ENCODE measurements at places on chromosomes 2 and 18. TPM values are rescaled to one million over a fixed set of nuclear protein-coding genes. Genes with fewer than 3 reads are reported as not detected.

- H3K4me3 ChIP-seq, result no peak overlapping the region
- DNase-seq, result no peak
- H3K36me3 ChIP-seq, result peaks cover 3% of the 10 kb centered on the region
- H3K27me3 ChIP-seq, result no peaks in the 10 kb centered on the region
Observed at GRCh38 chr2:177284531-177284930, 20.0 kb upstream of the NFE2L2 start.

DNA sequence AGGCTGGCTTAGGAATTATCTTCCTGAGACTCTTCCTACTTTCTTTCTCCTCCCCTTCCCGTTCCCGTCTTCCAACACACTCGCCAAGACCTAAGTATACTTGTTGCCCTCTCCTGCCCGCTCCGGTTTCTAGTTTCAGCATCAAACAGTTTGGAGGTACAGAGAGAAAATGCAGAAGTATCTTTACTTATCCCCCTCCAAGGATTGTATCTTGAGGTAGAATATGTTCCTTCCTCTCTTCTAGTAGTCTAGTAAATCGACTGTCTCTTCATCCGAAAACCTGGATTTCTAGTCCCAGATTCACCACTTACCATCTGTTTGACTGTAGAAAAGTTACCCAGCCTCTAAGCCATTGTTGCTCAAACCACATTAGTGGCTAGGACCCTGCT is 755 bp downstream of the EIF4E2 start:
- peaks cover 82% of the 10 kb centered on the region for H3K4me1 ChIP-seq
- H3K36me3 ChIP-seq, result peaks cover 55% of the 10 kb centered on the region
- no peak for DNase-seq
- H3K27me3 ChIP-seq, result no peaks in the 10 kb centered on the region
- H3K27ac ChIP-seq, result peak overlapping the region; percentile 98

DNA sequence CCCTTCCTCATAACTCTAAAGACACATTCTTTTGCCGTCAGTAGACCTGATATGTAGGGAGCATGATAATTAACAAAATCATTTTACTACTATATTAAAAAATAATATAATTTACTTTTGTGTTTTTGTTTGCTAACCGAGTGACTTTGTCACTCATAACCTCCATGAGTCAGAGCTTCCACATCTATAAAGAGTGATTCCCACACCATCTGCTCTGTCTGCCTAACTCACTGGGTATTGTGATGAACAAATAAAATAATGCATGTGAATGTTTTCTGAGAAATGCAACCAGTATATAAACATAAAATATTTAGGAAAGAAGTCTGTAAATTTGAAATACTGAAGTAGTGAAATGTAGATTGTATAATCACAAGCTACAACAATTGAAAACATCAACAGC is 123.4 kb upstream of the DSEL start:
- no peaks in the 10 kb centered on the region for H3K4me1 ChIP-seq
- no peaks in the 10 kb centered on the region for H3K36me3 ChIP-seq
- no peak overlapping the region for H3K27ac ChIP-seq
- no peak overlapping the region for H3K4me3 ChIP-seq
- DNase-seq, result no peak
- no peaks in the 10 kb centered on the region for H3K27me3 ChIP-seq

The MYO7B gene
- total RNA-seq, result 0.10 TPM

DNA sequence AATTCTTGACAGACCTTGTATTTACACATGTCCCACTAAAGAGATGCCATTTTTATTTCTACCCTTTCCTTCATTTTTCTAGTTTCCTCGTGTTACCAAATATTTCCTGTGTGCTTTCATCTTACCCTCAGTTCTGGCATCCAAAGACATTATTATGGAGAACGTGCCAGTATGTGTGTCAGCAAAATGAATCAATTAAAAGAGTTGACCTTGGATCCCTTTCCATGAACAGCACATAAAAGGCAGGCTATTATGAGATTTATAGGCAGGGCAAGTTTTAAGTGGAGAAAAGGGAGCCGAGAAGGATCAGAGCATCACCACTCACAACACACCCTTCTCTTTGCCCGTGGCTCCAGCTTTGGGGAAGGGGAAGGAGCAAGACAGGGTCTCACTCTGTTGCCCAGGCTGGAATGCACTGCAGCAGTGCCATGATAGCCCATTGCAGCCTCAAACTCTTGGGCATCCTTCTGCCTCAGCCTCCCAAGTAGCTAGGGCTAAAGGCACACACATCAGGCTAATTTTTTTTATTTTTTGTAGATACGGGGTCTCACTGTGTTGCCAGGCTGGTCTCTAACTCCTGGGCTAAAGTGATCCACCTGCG is 149.9 kb downstream of the GFPT1 start:
- H3K27me3 ChIP-seq, result peaks cover 10% of the 10 kb centered on the region
- no peaks in the 10 kb centered on the region for H3K36me3 ChIP-seq
- DNase-seq, result no peak

DNA sequence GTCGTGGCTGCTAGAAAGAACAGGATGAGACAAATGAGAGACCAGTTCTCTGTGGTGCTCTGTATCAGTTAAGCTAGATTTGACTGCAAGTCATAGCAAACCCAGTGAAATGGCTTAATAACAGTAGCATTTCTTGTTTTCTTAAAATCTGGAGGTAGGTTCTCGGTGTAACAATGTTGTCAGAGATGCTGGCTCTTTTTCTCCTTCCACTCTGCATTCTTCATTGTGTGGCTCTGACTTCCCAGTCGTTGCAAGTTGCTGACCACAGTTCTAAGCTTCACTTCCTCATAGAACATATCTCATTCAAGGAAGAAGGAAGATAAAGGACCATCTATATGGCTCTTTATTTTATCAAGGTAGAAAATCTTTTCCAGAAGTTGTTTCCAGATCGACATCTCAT is 7.9 kb upstream of the CKAP2L start:
- H3K27ac ChIP-seq, result no peak overlapping the region
- peaks cover 6% of the 10 kb centered on the region for H3K27me3 ChIP-seq
- peaks cover 32% of the 10 kb centered on the region for H3K4me1 ChIP-seq
- no peak for DNase-seq

GRCh38 chr2:128558895-128559532 is 240.3 kb upstream of the HS6ST1 start:
- H3K27me3 ChIP-seq, result peaks cover 10% of the 10 kb centered on the region
- H3K4me1 ChIP-seq, result no peaks in the 10 kb centered on the region
- no peak overlapping the region for H3K4me3 ChIP-seq
- no peak overlapping the region for H3K27ac ChIP-seq
- DNase-seq, result no peak
- H3K36me3 ChIP-seq, result no peaks in the 10 kb centered on the region

- H3K36me3 ChIP-seq, result peaks cover 2% of the 10 kb centered on the region
- H3K4me1 ChIP-seq, result peaks cover 12% of the 10 kb centered on the region
- H3K27me3 ChIP-seq, result peaks cover 38% of the 10 kb centered on the region
- H3K27ac ChIP-seq, result no peak overlapping the region
- DNase-seq, result no peak
Observed at GRCh38 chr18:13207294-13207693, 11.3 kb upstream of the LDLRAD4 start.

DNA sequence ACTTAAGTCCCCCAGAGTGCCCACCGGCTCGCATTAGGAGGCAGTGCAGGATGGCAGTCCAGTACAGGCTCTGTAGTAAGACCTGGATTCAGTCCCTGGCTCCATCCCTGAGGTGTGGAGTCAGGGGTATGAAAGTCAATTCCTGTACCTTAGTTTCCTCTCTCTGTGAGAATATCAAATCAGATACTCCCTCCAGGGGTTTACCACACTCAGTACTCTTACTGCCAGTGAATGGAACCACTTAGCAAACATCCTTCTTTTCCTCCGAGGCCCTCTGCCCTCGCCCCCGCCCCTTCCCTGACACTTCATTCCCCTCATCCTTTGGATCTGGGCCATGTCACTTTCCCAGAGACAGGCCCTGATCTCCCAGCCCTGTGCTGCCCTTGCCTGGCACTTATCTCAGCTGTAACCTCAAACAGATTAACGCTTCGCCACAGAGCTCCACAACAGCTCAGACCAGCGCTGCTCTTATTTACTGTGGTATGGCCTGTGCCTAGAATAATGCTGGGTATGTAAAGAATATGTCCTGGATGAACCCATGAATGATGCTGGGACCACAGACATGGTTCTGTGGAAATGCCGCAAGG is 159.0 kb upstream of the TMEM200C start:
- no peak overlapping the region for H3K27ac ChIP-seq
- H3K4me3 ChIP-seq, result no peak overlapping the region
- H3K36me3 ChIP-seq, result no peaks in the 10 kb centered on the region

- no peak overlapping the region for H3K27ac ChIP-seq
- no peaks in the 10 kb centered on the region for H3K4me1 ChIP-seq
- DNase-seq, result no peak
- H3K27me3 ChIP-seq, result no peaks in the 10 kb centered on the region
Observed at GRCh38 chr2:61109291-61109690, 43.6 kb downstream of the SANBR start.

The GALNT1 gene
- total RNA-seq, result 58.6 TPM

DNA sequence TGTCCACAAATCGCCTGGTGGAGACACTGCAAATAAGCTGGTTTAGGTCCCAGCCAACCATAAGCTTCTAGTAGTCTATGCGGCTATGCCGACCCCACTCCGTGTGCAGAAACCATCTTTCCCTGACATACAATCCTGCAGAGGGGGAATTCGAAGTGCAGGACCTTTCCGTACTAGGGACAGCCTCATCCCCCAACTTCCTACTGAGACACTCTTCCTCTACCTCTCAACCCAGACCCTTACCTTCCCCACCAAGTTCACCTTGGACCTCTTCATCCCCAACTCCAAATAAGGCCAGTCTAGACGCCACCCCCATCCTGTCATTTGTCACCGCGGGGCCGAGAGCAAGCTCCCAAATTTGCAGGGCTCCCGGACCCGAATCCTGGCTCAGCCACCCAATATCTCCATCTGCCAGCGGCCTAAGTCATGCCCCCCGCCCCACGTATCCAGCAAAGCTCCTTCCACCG is 496 bp downstream of the SUCLG1 start:
- peaks cover 4% of the 10 kb centered on the region for H3K36me3 ChIP-seq
- DNase-seq, result peak; percentile 11
- no peaks in the 10 kb centered on the region for H3K27me3 ChIP-seq
- peak overlapping the region; percentile 94 for H3K4me3 ChIP-seq
- H3K4me1 ChIP-seq, result peaks cover 54% of the 10 kb centered on the region
- peak overlapping the region; percentile 97 for H3K27ac ChIP-seq

GRCh38 chr2:230866756-230867523 is 2.2 kb downstream of the ITM2C start:
- H3K27ac ChIP-seq, result no peak overlapping the region
- peaks cover 51% of the 10 kb centered on the region for H3K27me3 ChIP-seq
- no peak for DNase-seq
- peak overlapping the region; percentile 58 for H3K4me3 ChIP-seq
- peaks cover 14% of the 10 kb centered on the region for H3K4me1 ChIP-seq
- H3K36me3 ChIP-seq, result no peaks in the 10 kb centered on the region

The TMEM178A gene
- total RNA-seq, result not detected

- H3K4me3 ChIP-seq, result no peak overlapping the region
- no peak for DNase-seq
- H3K27me3 ChIP-seq, result peaks cover 10% of the 10 kb centered on the region
- H3K27ac ChIP-seq, result no peak overlapping the region
- H3K36me3 ChIP-seq, result no peaks in the 10 kb centered on the region
Observed at GRCh38 chr18:48706731-48707130, 167.9 kb downstream of the CTIF start.

The QPCT gene
- 1.6 TPM for total RNA-seq

DNA sequence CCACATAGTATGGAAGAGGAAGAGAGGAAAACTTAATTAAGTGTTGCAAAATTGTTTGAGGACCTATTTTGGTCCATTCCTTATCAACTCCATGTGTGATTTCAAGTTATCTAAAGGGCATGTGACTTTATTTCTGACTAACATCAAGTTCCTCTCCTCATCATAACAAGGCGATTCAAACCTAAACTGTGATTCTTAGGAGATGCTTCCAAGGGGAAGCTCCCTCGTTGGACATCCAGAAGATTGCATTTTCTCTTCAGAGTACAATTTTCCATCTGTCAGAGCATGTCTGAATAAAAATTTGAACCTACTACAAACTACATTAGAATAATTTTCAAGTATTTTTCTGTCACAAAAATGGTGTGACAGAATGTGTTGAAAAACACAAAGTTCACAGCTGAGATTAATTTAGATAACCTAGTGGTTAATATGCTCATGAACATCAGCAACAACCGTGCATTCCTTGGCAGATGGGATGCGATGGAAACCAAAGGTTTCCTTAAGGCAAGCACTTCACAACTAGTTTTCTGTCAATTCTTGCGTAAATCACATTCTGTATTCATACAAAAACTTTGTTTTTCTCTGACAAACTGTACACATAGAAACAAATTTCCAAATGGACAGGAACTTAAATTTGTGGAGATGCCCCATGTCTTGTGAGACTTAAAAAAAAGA is 4.2 kb downstream of the SFT2D3 start:
- DNase-seq, result no peak
- H3K36me3 ChIP-seq, result peaks cover 32% of the 10 kb centered on the region
- H3K4me1 ChIP-seq, result peaks cover 29% of the 10 kb centered on the region
- no peak overlapping the region for H3K27ac ChIP-seq
- H3K27me3 ChIP-seq, result no peaks in the 10 kb centered on the region

DNA sequence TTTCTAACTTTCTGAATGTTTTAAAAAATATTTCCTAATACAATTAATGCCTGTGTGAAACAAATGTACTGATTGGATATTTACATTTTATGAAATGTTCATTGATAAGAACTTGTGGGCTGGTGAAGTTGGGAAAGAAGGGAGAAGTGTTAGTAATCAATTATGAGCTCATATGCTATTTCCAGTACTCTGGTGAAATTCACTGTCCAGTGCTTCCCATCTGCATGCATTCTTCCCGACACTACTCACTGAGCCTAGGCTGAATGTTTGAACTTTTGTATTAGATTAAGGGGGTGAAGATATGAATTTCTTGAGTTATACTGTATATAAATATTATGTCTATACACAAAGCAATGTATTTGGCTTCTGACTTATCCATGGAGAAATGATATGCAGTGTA is 36.0 kb downstream of the SKA1 start:
- DNase-seq, result no peak
- H3K36me3 ChIP-seq, result no peaks in the 10 kb centered on the region
- H3K4me1 ChIP-seq, result no peaks in the 10 kb centered on the region
- H3K27ac ChIP-seq, result no peak overlapping the region
- peaks cover 35% of the 10 kb centered on the region for H3K27me3 ChIP-seq

GRCh38 chr2:160406591-160407392 is 86.8 kb downstream of the RBMS1 start:
- peaks cover 11% of the 10 kb centered on the region for H3K36me3 ChIP-seq
- H3K27ac ChIP-seq, result peak overlapping the region; percentile 92
- peak; percentile 66 for DNase-seq
- no peaks in the 10 kb centered on the region for H3K27me3 ChIP-seq

DNA sequence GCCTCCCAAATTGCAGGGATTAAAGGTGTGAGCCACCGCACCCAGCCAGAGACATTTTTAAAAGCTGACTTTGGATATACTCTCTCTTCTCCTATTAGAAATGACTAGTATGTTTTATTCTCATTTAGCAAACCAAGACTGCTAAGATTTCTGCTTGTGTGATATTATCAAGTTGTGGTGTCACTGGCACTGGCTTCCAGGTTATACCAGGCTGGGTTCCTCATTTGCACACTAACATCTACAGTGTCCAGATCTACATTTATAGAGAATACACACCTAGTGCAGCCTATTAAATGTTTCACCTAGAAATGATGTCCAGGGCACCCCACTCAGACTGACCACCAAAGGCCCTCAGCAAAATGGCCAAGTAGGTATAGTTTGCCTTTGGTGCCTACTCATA is 265.3 kb upstream of the STON1 start:
- no peak overlapping the region for H3K4me3 ChIP-seq
- H3K4me1 ChIP-seq, result no peaks in the 10 kb centered on the region
- H3K27ac ChIP-seq, result no peak overlapping the region
- no peak for DNase-seq

GRCh38 chr2:112614201-112614840 is 29.9 kb downstream of the CHCHD5 start:
- H3K27ac ChIP-seq, result no peak overlapping the region
- DNase-seq, result no peak
- peaks cover 5% of the 10 kb centered on the region for H3K36me3 ChIP-seq

Measured in activated T-helper 1 cell treated with anti-CD3 and anti-CD28 coated beads, Interleukin-12 subunit alpha, Interleukin-12 subunit beta, Interleukin-2, Interleukin-4 antibody, amounts not matched to agents 30 ng/mL and 10 ng/mL and 1 ng/mL, durations not matched to agents 14 hours and 24 hours and 36 hours (primary cell).